Activated naive CD4-positive, alpha-beta T cell (primary cell): ENCODE measurements at places on chromosomes 2 and 18.

DNA sequence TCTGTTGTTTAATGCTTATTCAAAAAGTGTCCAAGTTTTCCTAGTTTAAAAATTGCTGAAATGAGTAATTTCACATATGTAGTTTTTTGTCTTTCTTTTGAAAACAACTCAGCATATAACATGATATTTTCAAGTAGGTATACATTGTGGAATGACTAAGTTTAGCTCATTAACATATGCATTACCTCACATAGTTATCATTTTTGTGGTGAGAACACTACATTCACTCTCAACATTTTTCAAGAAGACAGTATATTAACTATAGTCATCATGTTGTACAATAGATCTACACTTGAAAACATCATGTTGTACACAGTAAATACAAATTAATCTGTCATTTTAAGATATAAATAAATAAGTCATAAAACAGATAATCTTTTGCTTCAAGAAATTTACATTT lies 340.0 kb downstream of the CCDC85A start:
- DNase-seq, result no peak

- DNase-seq, result no peak
Measured at GRCh38 chr2:241067501-241068135, 34.5 kb downstream of the MTERF4 start.

GRCh38 chr2:116499389-116499788 lies 1315.1 kb upstream of the DDX18 start:
- DNase-seq, result no peak

- DNase-seq, result no peak
Measured at GRCh38 chr2:189940913-189941312, 121.6 kb downstream of the MSTN start.

DNA sequence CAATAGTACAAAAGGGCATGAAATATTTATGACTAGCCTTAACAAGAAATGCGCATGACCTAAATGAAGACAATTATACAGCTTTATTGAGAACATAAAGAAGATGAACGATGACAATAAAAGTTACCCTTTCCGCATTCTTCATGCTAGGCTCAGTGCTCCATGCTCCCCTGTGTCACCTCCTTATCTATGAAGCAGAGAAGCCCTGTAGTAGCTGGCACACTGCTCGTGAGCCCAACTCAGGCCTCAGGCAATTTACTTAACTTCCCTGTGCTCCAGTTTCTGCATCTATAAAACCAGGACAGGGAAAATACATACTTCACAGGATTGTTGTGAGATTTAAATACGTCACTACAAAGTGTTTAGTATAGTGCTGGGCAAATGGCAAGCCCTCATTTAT lies 34.5 kb upstream of the NABP1 start:
- DNase-seq, result no peak

GRCh38 chr18:7974200-7974874 lies 407.2 kb downstream of the PTPRM start:
- DNase-seq, result no peak

- no peak for DNase-seq
Measured at GRCh38 chr2:20675701-20676352, 8.9 kb downstream of the GDF7 start.

GRCh38 chr2:10977003-10977402 lies 65.3 kb downstream of the KCNF1 start:
- DNase-seq, result no peak

DNA sequence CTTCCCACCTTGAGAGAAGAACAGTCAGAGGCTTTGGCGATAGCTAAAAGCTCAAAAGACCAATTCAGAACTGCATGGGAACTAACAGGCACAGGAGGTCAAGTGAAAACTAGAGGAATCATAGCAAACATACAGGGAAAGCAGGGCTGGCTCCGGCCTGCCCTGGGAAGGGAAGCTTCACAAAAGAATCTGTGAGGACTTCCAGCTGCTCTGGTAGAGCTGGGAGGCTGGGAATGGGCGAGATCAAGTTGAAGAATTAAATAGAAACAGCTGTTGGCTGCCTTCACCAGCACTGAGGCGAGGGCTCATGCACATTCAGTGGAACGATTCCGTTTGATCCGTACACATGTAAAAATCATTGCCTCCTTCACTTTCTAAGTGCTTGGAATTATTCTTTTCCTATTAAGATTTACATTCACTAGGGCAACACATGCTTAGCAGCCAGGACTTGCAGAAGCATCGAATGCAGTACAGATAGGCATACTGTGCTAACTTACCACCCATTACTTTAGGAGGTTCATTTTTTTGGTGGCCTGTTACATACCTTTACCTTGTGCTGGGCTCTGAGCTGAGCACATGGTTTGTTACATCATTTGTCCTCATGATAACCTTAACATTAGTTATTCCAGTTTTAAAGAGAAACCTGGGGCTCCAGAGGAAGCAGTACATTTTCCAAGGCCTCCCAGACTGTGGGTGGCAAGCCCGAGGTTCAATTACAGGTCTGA lies 125.4 kb upstream of the RNF152 start:
- DNase-seq, result no peak
